ENCODE measurements at places on chromosomes 3 and 15.

DNA sequence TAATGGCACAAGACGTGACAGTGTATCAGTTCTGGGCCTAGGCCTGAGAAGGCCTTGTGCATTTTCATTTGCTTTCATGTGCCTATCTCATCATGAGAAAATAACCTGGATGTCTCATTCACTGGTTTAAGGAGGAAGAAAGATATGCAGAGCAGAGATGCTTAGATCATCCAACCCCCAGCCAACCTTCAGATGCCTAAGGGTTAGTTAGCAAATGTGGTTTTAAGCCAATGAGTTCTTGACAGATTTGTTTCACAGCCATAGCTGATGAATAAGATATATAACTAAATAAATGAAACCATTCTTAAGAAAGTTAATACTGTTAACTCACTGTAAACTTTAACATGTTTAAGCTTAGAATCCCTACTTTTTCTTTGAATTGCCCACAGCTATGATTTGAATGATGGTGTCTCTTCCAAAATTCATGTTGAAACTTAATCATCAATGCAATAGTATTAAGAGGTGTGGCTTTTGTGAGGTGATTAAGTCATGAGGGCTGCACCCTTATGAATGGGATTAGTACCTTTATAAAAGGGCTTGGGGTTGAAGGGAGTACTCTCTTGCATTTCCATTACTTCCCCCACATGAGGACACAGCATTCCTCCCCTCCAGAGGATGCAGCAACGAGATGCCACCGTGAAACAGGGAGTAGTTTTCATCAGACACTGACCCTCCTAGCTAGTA is 324.6 kb upstream of the TBC1D5 start:
- no peak for DNase-seq

DNA sequence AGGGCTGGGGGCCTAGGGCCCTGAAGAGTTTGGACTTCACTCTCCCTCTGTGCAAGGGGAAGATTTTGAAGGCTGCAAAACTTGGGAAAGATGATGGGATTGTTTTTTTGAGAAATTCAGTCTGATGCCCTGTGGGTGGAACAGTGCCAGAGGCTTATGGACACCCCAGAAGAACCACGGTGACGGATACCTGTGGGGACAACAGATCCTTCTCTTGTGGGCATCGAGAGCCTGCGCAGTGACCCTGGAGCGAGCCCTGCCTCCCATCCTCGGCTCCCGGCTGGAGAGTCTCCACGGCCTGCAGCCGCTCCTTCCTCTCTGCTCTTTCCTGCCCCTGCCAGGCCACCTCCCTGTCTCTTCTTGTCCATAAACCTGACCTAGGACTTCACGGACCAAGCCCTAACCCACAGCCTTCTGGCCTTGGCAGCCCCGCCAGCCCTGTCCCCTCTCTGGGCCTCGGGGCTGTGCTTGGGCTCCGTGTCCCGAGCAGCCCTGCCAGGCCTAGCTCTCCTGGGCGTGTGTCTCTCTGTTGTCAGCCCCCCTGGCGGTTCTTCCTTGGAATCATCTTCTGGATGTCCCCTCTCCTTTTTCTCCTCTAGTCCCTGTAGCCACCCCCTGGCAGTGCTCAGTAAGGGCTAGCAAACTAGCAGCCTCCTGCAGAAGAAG is 98.4 kb downstream of the VGLL4 start:
- no peak for DNase-seq

DNA sequence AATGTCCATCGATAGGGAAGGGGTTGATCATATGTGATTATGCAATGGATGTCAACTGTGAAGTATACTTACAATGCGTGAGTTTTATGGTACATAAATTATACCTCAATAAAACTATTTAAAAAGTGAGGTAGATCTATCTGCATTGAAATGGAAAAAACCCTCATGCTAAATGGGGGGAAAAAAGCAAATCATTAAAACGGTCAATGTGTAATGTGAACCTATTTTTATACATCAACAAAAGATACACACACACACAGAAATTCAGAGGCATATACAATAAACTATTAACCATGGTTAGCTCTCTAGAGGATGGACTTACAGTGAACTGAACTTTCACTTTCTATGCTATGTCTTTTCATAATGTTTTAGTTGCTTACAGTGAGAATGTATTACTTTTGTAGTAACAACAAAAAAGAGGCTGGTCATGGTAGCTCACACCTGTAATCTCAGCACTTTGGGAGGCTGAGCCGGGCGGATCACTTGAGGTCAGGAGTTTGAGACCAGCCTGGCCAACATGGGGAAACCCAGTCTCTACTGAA is 23.1 kb downstream of the STIMATE start:
- no peak for DNase-seq

DNA sequence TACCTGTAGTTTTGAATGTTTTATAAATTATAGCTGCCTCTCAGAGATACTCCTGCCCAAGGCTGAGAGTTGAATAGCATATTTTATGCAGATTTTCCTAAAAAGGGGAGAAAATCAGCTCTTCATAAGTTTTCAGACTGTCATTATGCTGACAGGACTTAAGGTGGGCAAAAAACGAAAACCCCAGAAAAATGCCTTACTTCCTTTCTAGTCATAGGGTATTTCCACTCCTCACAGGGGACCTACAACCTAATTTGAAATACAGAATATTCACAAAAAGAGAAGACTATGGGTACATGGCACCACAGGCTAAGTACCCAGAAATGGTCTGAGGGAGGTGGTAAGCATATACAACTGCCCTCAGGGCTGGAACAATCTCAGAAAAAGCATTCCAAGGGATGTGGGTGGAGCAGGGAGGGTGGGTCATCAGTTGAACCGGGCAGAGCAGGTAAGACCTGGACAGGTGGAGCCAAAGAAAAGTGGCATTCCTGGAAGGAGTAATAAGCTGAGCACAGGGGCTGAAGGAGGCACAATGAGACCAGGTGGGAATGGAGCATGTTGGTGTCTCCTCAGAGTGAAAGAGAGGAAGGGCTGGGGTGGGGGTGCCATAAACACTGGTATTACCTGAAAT is 10.6 kb upstream of the OXSR1 start:
- no peak for DNase-seq

DNA sequence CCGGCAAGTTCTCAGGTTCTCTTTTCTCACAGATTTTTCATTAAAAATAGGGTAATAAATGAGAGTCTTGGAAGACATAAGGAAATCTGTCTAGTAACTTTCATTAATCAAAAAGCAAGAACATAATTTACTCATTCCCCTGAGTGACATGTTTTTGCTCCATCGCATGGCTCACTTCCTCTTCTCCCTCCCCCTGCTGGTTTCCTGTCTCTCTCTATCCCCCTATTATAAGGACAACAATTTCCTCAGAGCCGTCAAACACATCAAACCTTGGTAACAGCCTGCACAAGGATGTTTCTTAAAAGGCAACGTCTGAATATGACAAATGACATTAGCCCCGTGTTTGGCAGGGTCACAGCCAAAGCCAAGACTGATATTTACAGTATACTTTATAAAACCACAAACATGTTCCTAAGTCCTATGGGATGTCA is 1149.6 kb downstream of the IGSF11 start:
- DNase-seq, result no peak

- DNase-seq, result no peak
These were observed 32.0 kb upstream of the STXBP5L start for GRCh38 chr3:120875989-120876388.

GRCh38 chr3:107767897-107768605 is 245.3 kb downstream of the BBX start:
- DNase-seq, result no peak

- DNase-seq, result no peak
These were observed 28.6 kb downstream of the ABTB1 start for GRCh38 chr3:127701280-127701911.

GRCh38 chr3:97967966-97968365 is 4.3 kb downstream of the RIOX2 start:
- DNase-seq, result no peak

DNA sequence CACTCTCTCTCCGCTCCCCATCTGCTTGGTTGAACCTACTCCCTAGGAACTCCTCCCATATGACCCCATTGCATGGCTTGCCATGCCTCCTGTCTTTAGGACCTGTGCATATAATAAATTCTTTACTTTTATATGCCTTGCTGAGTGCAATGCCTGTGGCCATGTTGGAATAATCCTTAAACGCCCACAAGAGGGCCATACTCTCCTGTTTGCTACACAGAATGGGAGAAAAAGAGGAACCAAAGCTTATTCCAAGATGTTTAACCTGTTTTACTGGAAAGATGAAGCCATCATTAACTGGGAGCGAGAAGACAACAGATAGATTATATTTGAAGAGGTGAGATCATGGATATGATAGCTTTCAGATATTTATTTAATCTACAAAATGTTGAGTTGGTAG is 1097.8 kb downstream of the NAALADL2 start:
- no peak for DNase-seq
